ENCODE measurements at places on chromosomes 2 and 18.

DNA sequence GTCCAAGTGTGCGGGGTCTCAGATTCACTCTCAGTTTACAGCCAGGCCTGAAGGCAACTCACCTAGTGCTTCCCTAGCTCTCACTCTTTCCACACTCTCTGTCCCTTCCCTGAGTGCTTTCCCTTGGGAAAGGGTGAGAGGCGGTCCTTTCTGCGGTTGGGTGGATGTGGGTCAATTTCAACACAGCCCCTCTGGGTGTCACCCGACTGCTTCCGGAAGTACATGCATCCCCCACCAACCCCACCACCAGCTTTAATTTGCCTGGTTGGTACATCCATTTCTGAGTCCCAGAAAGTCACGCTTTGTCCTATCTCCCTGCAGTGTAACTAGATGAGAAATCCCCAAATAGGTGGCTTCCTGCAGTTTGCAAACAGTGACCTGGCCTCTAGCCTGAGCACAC lies 307.3 kb upstream of the MEIS1 start:
- no peak for DNase-seq

GRCh38 chr2:17517481-17518211 lies 594 bp downstream of the RAD51AP2 start:
- DNase-seq, result no peak

- no peak for DNase-seq
Observed at GRCh38 chr2:77470096-77470495, 52.1 kb downstream of the LRRTM4 start.

DNA sequence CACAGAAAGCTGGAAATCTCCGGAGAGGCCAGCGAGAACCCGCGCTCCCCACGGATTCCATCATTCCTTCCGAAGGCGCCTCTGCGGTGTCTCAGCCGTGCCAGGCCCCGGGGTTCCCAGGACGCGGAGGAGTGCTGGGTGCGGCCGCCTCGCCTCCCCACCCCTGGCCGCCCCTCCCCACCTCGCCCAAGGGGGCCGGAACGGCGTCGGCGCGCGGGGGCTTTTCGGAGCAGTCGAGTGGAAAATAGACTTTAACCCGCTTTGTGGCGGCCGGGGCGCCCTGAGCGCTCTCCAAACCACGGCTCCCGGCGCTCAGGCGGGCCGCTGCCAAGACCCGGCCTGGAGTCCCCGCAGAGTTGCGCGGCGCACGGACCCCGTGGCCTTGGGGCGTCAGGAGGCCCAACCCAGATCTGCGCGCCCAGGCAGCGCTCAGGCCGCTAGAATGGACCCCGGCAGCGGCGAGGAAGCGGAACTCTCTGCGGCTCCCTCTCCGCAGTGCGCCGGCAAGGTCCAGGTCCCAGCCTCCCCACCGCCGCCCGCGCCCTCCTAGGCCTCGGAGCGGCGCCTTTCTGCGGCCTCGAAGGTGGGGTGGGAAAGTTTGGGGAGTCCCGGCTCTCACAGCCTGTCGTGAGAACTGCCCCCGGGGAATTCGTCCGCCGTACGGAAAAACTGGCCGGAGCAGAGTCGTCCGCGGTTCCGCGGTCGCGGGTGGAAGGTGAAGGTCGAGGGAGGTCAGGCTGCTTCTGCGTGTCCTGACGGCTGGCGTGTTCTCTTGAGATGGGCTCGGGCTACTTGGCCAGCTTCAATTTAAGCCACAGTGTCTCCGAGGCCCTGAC lies 1.2 kb upstream of the EMX1 start:
- DNase-seq, result no peak

GRCh38 chr2:128808462-128809258 lies 490.0 kb upstream of the HS6ST1 start:
- no peak for DNase-seq

All from stimulated activated CD8-positive, alpha-beta memory T cell treated with anti-CD3 and anti-CD28 coated beads, Interleukin-12 subunit alpha, Interleukin-12 subunit beta, amount 100 ng/mL, for 1 hour (primary cell).